ENCODE measurements at places on chromosomes 1 and 21. TPM values are rescaled to one million over a fixed set of nuclear protein-coding genes. Genes with fewer than 3 reads are reported as not detected.
A peak's percentile ranks its signal among the peaks of the same experiment; 100 is the strongest.

- DNase-seq = no peak
Observed at GRCh38 chr1:212173567-212173966, 111.6 kb upstream of the PPP2R5A start.

- DNase-seq = no peak
Observed at GRCh38 chr1:162177126-162177525, 107.6 kb downstream of the NOS1AP start.

- no peak for DNase-seq
Observed at GRCh38 chr1:66388913-66389312, 145.0 kb upstream of the SGIP1 start.

- DNase-seq = no peak
Observed at GRCh38 chr1:231125972-231126580, 35.8 kb upstream of the TRIM67 start.

GRCh38 chr1:15957221-15958095, 18.4 kb downstream of the ZBTB17 start:
- no peak for DNase-seq

The PDE9A gene
- total RNA-seq = 4.7 TPM

GRCh38 chr21:37737996-37738395, 178.3 kb downstream of the KCNJ6 start:
- DNase-seq = no peak

GRCh38 chr1:3545363-3546047, 65.8 kb downstream of the MEGF6 start:
- no peak for DNase-seq

- no peak for DNase-seq
Observed at GRCh38 chr1:169886422-169886821, 7.3 kb downstream of the SCYL3 start.

The TBX19 gene
- 3.1 TPM for total RNA-seq

GRCh38 chr1:69737527-69738185, 169.9 kb downstream of the LRRC7 start:
- peak; percentile 36 for DNase-seq

DNA sequence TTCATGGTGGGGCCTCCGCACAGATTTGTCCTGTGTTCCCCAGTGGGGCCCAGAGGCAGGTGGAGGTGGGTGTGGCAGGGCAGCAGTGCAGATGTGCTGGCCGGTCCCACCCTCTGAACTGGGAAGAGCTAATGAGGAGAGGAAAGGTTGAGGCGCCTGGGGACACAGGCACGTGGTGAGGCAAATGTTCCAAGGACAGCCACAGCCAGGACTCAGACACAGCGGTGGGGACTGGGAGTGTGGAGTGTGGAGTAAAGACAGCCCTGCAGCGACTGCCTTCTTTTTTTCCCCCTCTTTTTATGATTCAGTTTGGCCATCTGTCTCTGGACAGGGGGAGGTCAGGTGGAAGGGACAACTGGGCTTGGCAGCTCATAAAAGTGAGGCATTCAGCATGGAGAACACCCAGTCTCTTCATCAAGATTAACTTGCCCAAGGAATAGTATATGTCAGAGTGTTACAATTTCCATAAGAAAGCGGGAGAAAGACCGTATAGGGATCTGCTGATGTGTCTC, 104.2 kb upstream of the GCLM start:
- no peak for DNase-seq

GRCh38 chr1:97739596-97740103, 181.2 kb downstream of the DPYD start:
- no peak for DNase-seq

- no peak for DNase-seq
Observed at GRCh38 chr1:10868599-10868965, 72.1 kb upstream of the CASZ1 start.

DNA sequence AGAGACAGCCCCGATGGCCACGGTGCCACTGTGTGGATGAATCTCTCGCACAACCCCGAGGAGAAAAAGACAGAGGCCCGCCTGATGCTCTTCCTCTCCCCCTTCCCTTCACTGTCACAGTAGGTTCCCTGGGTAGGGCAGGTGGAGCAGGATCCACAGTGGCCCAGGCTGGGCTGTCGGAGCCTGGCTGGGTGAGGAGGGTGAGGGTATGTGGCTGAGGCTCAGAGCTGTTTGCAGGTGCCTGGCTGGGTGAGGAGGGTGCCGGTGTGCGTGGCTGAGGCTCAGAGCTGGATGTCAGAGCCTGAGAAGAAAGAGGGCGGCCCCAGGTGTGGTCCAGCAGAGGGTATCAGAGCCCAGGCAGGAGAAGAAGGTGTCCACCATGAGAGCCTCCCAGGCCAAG, 2.7 kb downstream of the CFAP74 start:
- no peak for DNase-seq

DNA sequence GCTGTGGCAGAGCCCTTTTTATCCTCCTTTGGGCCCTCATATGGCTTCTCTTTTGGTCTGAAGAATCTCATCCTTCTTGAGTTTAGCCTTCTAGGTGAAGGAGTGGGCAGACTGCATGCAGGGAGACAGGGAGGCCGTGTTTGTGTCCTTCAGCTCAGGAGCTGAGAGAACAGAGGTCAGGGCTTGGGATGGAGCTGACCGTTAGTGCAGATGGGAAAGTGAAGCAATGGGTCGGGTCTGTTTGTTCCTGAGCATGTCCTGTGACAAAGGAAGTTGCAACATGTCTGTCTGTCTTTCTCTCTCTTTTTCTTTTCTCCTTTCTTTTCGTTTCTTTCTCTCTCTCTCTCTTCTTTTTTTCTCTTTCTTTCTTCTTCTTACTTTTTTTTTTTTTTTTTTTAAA, 14.9 kb downstream of the MAPKAPK2 start:
- DNase-seq = no peak

- no peak for DNase-seq
Observed at GRCh38 chr21:15071009-15071408, 6.2 kb upstream of the NRIP1 start.

The RGSL1 gene
- not detected for total RNA-seq

GRCh38 chr1:181485287-181486097, 2.2 kb downstream of the CACNA1E start:
- DNase-seq = peak; percentile 23

The HCRTR1 gene
- total RNA-seq = not detected

The GBP4 gene
- 129 TPM for total RNA-seq

GRCh38 chr21:44076316-44076715, 30.9 kb upstream of the PWP2 start:
- no peak for DNase-seq

- DNase-seq = no peak
Observed at GRCh38 chr1:207364614-207365013, 43.1 kb downstream of the CD55 start.

- DNase-seq = no peak
Observed at GRCh38 chr21:46268371-46268770, 17.0 kb downstream of the MCM3AP start.

DNA sequence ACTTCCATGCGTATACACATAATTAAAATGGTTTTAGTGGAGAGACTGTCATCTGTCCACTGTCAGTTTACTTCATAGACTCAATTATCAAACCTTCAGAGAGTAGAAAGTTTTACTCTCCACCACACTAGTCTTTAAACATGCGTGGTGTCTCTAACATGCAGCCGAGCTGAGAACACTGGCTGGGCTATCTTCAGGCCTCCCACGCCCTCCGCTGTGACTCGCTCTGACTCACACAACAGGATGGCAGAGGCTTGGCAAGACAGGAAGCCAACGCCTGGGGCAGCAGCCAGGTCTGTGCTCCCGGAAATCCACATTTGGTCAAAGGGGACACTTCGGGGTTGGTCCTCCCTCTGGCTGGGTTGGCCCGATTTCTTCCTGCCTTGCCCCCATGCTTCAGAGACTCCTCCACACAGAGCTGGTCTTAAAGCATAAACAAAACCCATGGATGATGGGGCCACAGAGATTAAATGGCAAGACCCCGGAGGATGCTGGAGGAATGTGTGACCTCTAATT, 22.7 kb upstream of the IFNGR2 start:
- peak; percentile 84 for DNase-seq

GRCh38 chr1:178341261-178341956, 155.4 kb downstream of the CLEC20A start:
- no peak for DNase-seq

DNA sequence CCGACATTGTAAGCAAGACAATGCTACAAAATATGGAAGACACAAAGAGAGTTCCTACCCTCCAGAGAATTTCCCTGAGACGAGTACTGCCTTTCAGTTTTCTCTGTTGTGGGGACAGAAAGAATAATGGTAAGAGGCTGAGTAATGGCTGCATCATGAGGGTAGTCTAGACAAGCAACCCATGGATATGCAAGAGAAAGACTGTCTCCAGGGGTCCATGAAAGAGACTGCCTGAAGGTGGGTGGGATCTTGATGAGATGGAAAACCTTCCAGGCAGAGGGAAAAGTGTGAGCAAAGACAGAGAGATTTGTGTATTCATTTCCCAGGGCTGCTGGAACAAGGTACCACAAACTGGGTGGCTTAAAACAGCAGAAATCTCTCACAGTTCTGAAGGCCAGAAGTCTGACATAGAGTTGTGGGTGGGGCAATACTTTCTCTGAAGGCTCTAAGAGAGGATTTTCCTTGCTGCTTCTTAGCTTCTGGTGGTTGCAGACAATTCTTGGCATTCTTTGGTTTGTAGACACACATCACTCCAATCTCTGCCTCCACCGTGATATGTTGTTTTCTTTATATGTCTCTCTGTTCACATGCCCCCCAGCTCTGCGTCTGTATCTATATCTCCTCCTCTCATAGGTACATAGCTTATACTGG, 41.4 kb downstream of the ANP32E start:
- DNase-seq = no peak

GRCh38 chr1:225343618-225344017, 84.2 kb downstream of the LBR start:
- no peak for DNase-seq

GRCh38 chr21:42467140-42467983, 28.7 kb downstream of the RSPH1 start:
- peak; percentile 45 for DNase-seq

DNA sequence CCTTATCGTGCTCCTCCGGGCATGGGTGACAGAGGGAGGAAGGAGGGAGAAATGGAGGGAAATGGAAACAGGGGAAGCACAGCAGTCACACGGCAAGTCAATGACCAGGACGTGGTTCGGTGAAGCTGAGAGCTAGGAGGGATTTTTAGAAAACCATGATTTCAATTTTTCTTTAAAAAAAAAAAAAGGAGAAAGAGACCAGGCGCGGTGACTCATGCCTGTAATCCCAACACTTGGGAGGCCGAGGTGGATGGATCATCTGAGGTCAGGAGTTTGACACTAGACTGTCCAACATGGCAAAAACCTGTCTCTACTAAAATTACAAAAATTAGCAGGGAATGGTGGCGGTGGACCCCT, 776 bp upstream of the TNFRSF9 start:
- DNase-seq = no peak

GRCh38 chr1:65256860-65257708, 52.3 kb upstream of the DNAJC6 start:
- DNase-seq = no peak

The OR2G6 gene
- not detected for total RNA-seq

DNA sequence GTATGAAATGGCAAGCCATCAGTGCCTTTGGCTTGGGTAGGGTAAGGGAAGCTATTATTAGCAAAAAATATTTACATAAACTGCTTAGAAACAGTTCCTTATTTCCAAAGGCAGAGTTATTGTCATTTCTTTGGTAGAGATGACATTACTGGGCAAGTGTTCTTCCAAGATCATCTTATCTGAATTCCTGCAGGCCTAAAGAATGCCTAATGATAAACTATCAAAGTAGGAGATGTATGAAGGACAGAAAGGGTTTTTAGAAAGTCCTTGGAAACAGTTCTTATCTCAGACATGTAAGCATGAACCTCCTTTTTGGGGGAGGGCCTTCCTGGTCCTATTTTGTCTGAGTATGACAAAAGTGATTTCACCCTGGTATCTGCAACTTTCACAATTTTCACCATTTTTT, 5.1 kb upstream of the FRRS1 start:
- DNase-seq = no peak

The THEM5 gene
- not detected for total RNA-seq

The HAPLN2 gene
- not detected for total RNA-seq

The MRAP gene
- not detected for total RNA-seq

The PPIH gene
- 116 TPM for total RNA-seq

- DNase-seq = no peak
Observed at GRCh38 chr1:170321113-170321512, 175.4 kb downstream of the NTMT2 start.

DNA sequence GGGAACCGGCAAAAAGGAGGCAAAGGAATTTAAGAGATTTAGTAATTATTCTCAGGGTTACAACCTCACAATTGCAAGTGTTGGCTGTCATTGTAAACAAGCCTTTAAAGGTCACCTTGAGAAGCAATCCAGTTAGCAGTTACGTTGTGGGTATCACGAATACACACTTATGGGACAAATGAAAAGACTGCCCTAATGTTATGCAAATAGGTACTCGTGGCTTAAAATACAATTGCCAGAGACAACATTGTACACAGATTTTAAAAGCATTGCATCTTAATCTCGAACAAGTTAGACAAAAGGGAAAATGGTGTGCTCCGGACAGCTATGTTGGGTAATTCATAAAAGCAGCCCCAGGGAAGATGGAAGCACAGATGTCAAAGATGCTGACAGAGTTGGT, 120.5 kb upstream of the ZC3H12A start:
- DNase-seq = no peak

The REN gene
- not detected for total RNA-seq

The BARHL2 gene
- not detected for total RNA-seq

DNA sequence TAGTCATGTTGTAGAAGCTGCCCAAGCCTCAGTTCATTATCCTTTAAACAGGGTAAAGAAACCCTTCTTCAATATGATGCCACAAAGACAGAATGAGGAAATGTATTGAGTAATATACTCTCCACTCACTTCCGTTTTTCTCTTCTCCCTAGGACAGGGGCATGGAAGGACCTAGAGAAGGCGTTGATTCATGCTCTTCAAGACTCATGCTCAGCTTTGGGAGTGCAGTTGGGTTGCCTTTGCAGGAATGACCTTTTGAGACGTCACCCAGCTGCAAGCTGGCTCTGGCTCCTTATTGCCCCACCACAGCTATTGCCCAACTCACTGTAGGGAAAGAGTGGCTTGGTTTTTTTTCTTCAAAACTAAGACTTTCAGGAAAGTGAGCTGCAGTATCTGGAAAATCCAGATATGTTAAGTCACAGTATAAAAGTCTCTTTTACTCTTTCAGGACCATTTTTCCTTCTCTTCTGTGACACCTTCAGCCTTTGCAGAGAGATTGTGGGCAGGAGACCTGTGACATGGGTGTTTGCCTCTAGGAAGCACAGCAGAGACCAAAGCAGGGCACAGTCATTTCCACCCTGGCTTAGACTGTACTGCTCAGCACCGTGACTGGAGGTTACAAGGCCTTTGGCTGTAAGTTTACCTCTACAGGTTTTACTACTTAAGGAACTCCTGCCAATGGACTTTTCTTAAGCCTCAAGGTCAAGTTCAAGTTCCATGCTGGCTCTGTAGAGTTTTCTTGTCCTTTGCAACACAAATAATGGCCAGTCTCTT, 39.5 kb downstream of the XCL2 start:
- DNase-seq = peak; percentile 41

- DNase-seq = no peak
Observed at GRCh38 chr1:151809290-151809984, 4.2 kb upstream of the LINGO4 start.

- no peak for DNase-seq
Observed at GRCh38 chr1:118210051-118210722, 25.2 kb upstream of the SPAG17 start.

- DNase-seq = no peak
Observed at GRCh38 chr1:247332623-247333361, 1.1 kb upstream of the ZNF496 start.

Measured in activated CD4-positive, alpha-beta T cell treated with anti-CD3 and anti-CD28 coated beads, Interleukin-2, amount 10 ng/mL, durations not matched to agents 7 days and 5 days (primary cell).